T-helper 2 cell treated with Interferon-gamma antibody and Interleukin-4, amounts not matched to agents 5 μg/mL and 100 μg/mL, for 36 hours (primary cell): ENCODE measurements at places on chromosomes 6 and 20.

DNA sequence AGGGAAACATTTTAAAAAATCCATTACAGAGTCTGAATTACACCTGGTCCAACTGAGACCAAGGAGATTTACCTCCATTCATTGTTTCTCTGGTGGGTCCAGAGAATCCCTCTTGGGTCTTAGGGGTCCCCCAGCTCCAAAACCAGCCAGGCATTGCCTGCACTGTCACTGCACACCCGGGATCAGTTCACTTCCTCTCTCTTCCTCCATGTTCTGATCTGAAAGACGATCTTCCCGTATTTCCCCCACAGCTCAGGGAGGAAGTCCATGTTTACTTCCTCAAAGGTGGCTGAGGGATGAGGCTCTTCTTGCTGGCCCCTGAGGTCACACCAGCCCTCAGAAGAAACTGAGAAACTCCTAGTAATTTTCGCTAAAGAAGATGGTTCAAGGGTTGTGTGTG, 159.7 kb downstream of the BMP7 start:
- no peak overlapping the region for H3K27ac ChIP-seq
- H3K27me3 ChIP-seq, result no peaks in the 10 kb centered on the region
- no peaks in the 10 kb centered on the region for H3K4me1 ChIP-seq
- no peaks in the 10 kb centered on the region for H3K36me3 ChIP-seq
- no peak overlapping the region for H3K4me3 ChIP-seq

DNA sequence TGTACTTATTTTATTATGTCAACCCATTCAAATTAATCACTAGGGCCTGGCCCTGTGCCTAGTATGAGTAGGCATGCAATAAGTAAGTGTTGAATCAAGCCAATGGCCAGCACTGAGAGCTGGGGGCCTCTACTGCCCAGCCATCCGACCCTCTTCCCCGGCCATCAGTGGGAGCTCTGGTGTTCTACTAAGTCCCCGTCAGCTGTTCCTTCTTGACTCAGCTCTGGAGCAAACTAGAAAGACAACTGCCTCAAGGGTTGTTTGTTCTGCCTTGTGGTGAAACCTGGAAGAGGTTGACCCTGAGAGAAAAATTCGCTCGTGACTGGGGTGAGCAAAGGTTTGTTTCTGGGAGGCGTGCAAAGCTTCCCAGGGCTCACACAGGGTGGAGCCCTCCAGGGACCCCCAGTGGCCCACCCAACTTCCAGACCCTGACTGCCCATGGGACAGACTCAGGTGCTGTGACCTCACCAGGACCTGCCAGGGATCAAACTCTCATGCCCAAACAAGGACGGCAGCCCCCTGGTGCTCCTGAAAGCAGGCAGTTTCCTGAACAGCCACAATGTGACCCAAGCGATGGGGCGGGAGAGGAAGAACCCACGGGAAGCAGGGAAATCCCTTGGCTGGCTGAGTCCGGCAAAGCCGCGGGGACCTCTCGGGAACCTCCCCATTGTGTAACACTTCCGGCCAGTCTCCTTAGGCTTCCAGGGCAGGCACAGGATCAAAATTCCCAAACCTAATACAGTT, 50.4 kb downstream of the BANF2 start:
- no peak for DNase-seq
- no peak overlapping the region for H3K4me3 ChIP-seq
- peaks cover 11% of the 10 kb centered on the region for H3K27me3 ChIP-seq
- H3K4me1 ChIP-seq, result no peaks in the 10 kb centered on the region
- H3K27ac ChIP-seq, result no peak overlapping the region
- no peaks in the 10 kb centered on the region for H3K36me3 ChIP-seq

- no peak for DNase-seq
- H3K27ac ChIP-seq, result no peak overlapping the region
- H3K27me3 ChIP-seq, result peaks cover 24% of the 10 kb centered on the region
- no peaks in the 10 kb centered on the region for H3K36me3 ChIP-seq
- H3K4me1 ChIP-seq, result no peaks in the 10 kb centered on the region
Observed at GRCh38 chr6:40631744-40632143, 44.6 kb upstream of the LRFN2 start.

DNA sequence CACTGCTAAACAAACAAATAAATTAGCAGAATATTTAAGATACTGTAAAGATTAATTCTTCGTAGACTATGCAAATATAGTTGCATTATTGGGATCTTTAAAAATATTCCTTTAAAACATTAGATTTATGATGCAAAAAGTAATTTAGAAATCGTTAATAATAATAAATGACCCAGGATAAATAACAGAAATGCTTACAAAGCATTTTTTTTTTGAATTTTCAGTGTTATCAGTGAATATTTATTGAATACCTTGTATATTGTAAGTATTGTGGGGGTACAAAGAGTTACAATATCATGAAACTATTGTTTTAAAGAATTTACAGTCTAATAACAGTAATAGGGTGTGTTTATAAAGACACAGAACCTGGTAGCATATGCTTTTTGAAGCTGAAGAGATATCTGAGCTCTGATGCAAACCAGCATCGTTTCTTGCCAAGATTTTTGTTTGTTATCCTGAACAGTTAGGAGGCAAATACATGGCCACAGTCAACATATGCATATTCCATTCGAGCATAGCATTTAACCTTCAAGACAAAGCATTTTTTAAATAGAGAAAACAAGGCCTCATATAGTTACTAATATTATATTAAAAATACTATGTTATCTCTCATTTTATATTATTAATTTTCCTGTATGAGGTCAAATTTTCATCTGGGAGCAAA, 487.2 kb downstream of the PHF3 start:
- H3K36me3 ChIP-seq, result no peaks in the 10 kb centered on the region
- H3K4me1 ChIP-seq, result no peaks in the 10 kb centered on the region
- no peaks in the 10 kb centered on the region for H3K27me3 ChIP-seq
- H3K4me3 ChIP-seq, result no peak overlapping the region

DNA sequence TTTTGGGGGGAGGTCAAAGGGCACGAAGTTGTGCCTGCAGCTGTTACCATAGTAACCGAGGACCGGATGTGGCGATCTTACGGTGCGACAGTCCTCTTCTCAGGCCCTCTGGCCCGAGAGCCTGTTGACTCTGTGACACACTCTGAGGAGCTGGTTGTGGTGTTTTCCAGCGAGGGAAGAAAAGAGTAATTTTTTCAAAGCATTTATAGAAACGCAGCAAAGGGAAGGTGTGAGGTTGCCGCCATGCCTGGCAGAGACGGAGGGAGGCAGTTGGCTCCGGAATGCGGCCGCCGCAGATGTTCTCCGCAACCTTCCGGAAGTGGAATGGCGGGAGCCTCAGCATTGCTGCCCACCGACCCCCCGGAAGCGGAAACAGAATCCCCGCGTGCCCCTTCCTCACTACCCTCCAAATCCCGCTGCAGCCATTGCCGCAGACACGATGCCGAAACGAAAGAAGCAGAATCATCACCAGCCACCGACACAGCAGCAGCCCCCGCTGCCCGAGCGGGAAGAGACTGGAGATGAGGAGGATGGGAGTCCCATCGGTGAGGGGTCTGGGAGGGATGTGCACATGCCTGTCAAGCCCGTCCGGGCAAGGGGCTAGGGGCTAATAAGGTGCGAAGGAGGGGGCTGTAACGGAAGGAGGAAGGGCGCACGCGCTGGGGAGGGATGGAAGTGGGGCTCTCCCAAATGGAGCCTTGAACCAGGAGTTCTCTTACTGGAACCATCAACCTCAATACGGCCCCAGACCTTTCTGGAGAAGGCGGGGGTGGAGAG, at the start of gene PRR3:
Gene PRR3 (plus strand): TSS at position 390 of the 777 bp plus-strand sequence. CDS start 50 bp downstream, at position 440.
- peaks cover 19% of the 10 kb centered on the region for H3K4me1 ChIP-seq
- peak within 1 kb of the TSS; percentile 94 for H3K4me3 ChIP-seq
- H3K27ac ChIP-seq, result peak within 1 kb of the TSS; percentile 99
- peaks cover 35% of the 10 kb centered on the region for H3K36me3 ChIP-seq
- no peaks in the 10 kb centered on the region for H3K27me3 ChIP-seq
- DNase-seq, result peak; percentile 89

DNA sequence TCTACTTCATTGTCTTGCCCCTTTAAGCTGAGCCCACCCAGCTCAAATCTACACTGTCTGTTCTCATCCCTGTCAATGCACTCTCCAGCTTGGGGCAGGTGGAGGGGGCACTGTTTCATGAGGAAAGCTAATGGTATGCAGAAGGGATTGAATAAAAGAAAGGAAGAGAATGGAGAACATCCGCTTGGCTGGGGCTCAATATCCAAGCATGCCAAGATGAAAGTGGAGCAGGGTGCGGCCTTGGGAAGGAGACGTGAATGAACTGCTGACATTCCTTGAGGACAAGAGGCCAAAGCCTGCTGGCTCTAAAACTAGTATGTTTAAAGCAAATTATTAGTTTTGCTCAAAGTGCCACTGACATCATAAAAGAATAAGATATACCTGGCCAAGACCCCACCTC, 24.2 kb downstream of the AKAP12 start:
- H3K36me3 ChIP-seq, result no peaks in the 10 kb centered on the region
- DNase-seq, result no peak
- H3K27me3 ChIP-seq, result peaks cover 16% of the 10 kb centered on the region
- no peak overlapping the region for H3K27ac ChIP-seq
- peaks cover 1% of the 10 kb centered on the region for H3K4me1 ChIP-seq
- H3K4me3 ChIP-seq, result no peak overlapping the region

DNA sequence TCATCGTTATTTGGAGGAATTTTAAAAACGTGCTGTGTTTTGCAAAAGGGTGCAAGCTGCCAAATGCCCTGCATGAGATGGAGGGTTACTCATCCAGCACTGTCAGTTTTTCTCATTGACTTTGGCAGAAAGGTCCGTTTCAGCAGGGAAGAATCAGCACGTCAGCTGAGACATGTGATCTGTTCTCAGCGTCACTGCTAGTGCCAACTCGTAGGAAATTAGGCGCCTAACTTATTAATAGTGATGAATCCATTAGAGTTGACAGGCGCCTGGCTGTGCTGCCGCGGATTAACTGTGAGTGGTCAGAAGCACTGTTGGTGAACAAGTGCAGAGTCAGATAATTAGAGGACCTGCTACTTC, 175.5 kb upstream of the FOXQ1 start:
- no peaks in the 10 kb centered on the region for H3K4me1 ChIP-seq
- no peaks in the 10 kb centered on the region for H3K36me3 ChIP-seq
- H3K27ac ChIP-seq, result no peak overlapping the region
- no peak overlapping the region for H3K4me3 ChIP-seq

GRCh38 chr20:61584851-61585250, 332.8 kb downstream of the CDH4 start:
- H3K36me3 ChIP-seq, result no peaks in the 10 kb centered on the region
- H3K27me3 ChIP-seq, result no peaks in the 10 kb centered on the region
- H3K4me3 ChIP-seq, result no peak overlapping the region
- no peak overlapping the region for H3K27ac ChIP-seq
- H3K4me1 ChIP-seq, result no peaks in the 10 kb centered on the region

DNA sequence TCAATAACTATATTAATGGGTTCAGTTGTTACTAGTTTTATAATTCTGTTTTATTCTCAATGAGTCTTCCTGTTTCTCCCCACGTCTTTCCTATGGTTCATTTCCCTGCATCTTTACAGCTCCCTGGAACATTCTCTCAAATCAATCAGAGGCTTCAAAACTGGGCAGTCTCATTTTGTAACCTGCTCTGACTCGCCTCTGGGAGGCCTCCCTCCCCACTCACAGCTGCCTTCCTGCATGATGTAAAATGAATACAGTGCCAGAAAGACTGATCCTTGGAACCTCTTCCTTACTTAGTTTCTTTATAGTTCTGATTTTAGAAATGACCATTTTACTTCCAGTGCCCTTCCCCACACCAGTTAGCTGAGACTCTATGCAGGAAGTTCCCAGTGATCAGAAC, 103.9 kb downstream of the ESR1 start:
- no peaks in the 10 kb centered on the region for H3K27me3 ChIP-seq
- H3K36me3 ChIP-seq, result no peaks in the 10 kb centered on the region
- DNase-seq, result no peak
- H3K4me3 ChIP-seq, result no peak overlapping the region
- H3K4me1 ChIP-seq, result no peaks in the 10 kb centered on the region
- H3K27ac ChIP-seq, result no peak overlapping the region

GRCh38 chr6:56450882-56451739, 191.6 kb downstream of the DST start:
- H3K4me3 ChIP-seq, result no peak overlapping the region
- no peaks in the 10 kb centered on the region for H3K4me1 ChIP-seq
- no peaks in the 10 kb centered on the region for H3K27me3 ChIP-seq
- H3K36me3 ChIP-seq, result no peaks in the 10 kb centered on the region

GRCh38 chr6:128516514-128516898, 3.9 kb downstream of the PTPRK start:
- peaks cover 62% of the 10 kb centered on the region for H3K27me3 ChIP-seq
- H3K4me1 ChIP-seq, result peaks cover 19% of the 10 kb centered on the region
- H3K27ac ChIP-seq, result no peak overlapping the region
- H3K36me3 ChIP-seq, result no peaks in the 10 kb centered on the region
- DNase-seq, result no peak

GRCh38 chr6:168513766-168514165, 72.8 kb downstream of the SMOC2 start:
- no peaks in the 10 kb centered on the region for H3K36me3 ChIP-seq
- H3K4me1 ChIP-seq, result no peaks in the 10 kb centered on the region
- H3K4me3 ChIP-seq, result no peak overlapping the region
- H3K27me3 ChIP-seq, result no peaks in the 10 kb centered on the region
- H3K27ac ChIP-seq, result no peak overlapping the region

DNA sequence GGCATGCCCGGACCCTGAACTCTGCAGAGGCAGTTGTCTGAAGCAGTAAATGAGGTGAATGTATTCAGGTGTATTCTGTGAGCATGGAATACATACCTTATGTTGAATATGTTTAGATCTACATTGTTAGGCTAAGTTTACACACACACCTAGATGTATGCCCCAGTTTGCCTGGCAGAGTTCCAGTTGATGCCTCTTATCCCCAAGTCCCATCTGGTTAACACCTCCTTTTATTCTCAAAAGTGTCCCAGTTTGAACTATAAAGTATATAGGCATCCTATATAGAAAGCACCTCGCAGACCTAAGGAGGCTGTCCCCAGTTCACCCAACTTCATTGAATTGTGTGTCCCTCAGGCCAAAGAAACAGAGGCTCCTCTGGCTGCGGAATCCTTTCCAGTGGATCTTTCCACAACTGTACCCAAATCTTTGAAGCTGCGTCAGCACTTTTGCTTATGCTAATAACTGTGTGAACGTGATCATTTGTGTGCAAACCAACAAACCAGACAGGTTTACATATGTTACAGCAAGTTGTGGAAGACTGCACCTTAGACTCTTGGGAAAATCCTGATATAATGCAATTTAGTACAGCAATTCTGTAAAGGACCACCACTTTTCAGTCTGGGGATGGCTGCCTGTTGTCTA, 4.8 kb upstream of the DHX35 start:
- no peak overlapping the region for H3K27ac ChIP-seq
- no peak for DNase-seq
- no peak overlapping the region for H3K4me3 ChIP-seq
- H3K4me1 ChIP-seq, result peaks cover 8% of the 10 kb centered on the region

- no peaks in the 10 kb centered on the region for H3K27me3 ChIP-seq
- H3K36me3 ChIP-seq, result no peaks in the 10 kb centered on the region
- H3K4me3 ChIP-seq, result no peak overlapping the region
Observed at GRCh38 chr6:63864671-63865318, 229.2 kb downstream of the PHF3 start.
